ENCODE measurements at places on chromosomes 2 and 18.

DNA sequence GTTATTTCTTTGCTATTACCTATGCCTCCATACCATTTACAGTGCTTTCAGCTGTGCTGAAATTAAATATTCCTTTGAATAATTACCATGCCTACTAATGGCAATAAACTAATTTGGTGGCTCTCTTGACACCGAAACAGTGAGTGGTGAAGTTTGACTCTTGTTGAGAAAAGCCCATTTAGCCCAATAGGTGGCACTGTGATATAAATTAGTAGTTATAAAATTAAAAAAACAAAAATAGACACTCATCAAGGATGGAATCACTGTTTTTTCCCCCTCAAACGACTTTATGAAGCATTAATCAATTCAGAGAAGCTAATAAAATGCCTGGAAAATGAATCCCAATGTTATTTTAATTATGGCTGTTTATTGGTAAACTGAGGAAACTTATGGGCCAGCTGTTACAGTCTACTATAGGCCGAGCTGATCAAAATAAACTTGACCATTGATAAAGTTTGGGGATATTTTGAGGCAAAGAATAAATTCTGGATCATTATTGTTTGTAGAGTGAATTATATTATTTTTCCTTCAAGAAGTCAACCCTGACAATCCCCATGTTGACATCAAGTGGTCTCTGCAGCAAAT is 339.6 kb downstream of the TRIB2 start:
- DNase-seq, result no peak

DNA sequence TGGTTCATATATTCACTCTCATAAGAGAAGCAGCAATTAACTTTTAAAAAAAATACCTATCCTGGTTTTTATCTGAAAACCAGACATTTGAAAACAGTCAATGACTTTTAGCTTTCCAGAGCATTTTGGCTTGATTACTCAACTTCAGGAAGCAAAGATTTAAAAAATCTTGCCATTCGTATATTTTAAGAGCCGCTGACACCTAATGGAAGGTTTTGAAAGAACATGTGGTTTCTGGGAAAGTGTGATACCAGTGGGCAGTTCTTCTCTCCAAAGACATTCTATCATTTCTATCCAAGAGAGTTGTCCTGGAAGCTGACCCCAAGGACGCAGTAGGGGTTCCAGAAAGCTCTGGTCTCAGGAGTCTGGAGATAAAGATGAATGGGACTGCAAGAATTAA is 234.7 kb downstream of the TTC32 start:
- DNase-seq, result no peak

- no peak for DNase-seq
These were observed 17.4 kb upstream of the GAL3ST2 start for GRCh38 chr2:241759067-241759807.

GRCh38 chr2:14619441-14619840 is 13.1 kb upstream of the LRATD1 start:
- no peak for DNase-seq

- DNase-seq, result no peak
These were observed 166.9 kb downstream of the PRPF40A start for GRCh38 chr2:152550386-152550785.

- no peak for DNase-seq
These were observed 16.9 kb upstream of the RGPD4 start for GRCh38 chr2:107809835-107810234.

- no peak for DNase-seq
These were observed 15.2 kb upstream of the SCYGR1 start for GRCh38 chr2:227402959-227403358.

- DNase-seq, result no peak
These were observed 6.4 kb downstream of the STK17B start for GRCh38 chr2:196165016-196165415.

- DNase-seq, result no peak
These were observed 145.2 kb downstream of the ICOS start for GRCh38 chr2:204081487-204082425.

- DNase-seq, result no peak
These were observed 15.2 kb upstream of the TSPYL6 start for GRCh38 chr2:54271189-54271588.

DNA sequence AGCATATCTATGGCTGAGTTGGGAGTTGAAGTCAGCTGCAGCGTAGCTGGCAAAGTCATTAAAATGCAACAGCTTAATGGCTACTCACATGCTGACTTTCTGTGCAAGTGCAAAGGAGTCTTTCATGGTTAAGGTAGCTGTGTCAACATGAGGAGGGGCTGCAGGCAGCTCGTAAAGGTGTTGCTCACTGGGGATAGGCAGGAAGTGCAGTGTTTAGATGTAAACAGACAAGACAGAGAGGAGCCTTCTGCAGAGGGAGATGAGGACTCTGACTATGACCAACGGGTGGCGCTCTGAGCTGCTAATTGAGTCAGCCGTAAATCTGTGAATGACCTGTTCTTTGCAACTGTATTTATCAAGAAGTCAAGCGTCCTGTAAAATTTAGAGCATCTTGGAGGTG is 22.3 kb upstream of the CAVIN2 start:
- no peak for DNase-seq

GRCh38 chr18:80181642-80182461 is 65.5 kb downstream of the PARD6G start:
- DNase-seq, result no peak

- no peak for DNase-seq
These were observed 8.0 kb upstream of the SLC66A3 start for GRCh38 chr2:11147263-11147662.

- no peak for DNase-seq
These were observed 269.7 kb upstream of the ZNF521 start for GRCh38 chr18:25621682-25622081.

DNA sequence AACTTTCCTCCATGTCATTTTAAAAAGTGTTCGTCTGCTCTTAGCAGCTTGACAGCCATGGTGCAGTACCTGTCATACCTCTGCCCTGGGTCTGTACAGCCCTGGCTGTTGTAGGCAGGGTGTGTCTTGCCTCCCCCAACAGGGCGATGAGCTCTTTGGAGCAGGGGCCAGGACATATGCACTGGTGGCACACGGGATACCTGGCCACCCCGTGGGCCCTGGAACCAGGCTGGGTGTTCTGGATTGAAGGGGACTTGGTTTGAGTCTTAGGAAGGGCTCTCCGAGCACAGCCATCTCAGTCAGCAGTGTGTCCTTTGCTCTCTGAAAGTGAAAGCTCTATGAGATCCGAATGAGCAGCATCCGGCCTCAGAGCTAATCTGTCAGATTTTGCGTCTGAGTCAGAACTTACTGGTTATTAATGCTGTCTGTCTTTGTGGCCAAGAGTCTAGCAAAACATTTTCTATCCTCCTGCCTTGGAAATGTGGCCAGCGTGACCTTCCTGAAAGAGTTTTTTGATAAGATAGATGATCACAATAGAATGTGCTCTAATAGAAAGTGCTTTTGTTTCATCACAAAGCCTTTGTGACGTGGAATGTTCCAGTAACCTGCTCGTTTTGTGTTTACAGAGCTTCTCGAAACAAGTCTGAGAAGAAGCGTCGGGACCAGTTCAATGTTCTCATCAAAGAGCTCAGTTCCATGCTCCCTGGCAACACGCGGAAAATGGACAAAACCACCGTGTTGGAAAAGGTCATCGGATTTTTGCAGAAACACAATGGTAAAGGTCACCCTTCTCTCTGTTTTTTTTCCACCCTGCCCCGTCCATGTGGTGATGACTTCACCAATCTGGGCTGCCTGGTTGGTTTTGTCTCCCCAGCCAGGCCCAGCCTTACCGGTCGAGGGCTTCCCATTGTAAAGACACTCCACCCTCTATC is 77.3 kb upstream of the RPL31 start:
- no peak for DNase-seq

GRCh38 chr2:42930025-42930581 is 137.7 kb upstream of the HAAO start:
- peak; percentile 86 for DNase-seq

DNA sequence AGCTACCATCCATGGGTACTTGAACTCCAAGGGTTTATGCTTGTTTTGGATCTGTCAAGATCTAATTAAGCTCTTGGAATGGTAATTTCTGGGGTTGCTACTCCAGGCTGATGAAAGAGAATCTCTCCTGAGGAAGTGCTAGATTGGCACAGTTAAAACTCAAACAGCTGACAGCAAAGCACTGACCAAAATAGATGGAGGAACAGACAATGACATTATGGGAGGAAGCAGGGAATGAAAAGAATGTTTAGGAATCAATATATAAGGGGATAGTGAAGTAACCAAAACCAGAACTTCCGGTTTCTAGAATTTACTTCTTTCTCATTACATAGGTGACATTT is 6.3 kb downstream of the THUMPD2 start:
- no peak for DNase-seq

DNA sequence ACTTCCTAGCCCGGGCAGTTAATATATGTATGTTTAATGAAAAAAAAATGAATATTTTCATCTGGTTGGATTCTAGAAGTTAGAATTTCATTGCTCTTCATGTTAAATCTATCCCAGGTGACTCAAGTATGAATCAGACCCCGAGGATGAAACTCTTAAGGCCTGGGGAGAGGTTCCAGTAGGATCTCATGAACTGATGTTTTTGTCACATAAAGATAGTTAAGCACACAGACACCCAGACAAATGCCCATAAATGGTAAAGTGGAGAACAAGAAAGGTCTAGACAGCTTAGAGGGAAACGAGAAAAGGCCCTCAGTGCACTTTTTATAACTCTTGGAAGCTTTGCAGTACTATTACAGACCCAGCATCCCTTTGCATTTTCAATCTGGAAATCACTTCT is 114.1 kb downstream of the RIF1 start:
- no peak for DNase-seq

GRCh38 chr2:231672617-231673347 is 35.5 kb upstream of the PTMA start:
- DNase-seq, result no peak

DNA sequence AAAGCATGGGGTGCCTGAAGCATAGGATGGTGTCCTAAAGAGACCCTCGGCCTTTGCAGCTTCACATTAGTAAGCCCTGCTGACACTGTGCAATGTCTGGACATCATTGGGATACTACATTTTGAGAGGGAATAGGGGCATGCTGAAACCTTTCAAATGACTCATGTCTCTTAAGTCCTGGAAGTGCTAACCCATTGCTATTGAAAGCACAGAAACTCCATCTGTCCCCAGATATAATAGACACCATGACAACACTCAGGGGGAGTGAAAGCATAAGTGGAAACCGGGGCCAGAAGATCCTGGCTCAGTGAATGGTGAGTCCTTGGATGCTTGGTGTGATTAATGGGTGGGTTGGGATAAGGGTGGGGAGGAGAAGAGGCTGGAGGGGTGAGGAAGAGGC is 595.5 kb upstream of the ID2 start:
- no peak for DNase-seq

DNA sequence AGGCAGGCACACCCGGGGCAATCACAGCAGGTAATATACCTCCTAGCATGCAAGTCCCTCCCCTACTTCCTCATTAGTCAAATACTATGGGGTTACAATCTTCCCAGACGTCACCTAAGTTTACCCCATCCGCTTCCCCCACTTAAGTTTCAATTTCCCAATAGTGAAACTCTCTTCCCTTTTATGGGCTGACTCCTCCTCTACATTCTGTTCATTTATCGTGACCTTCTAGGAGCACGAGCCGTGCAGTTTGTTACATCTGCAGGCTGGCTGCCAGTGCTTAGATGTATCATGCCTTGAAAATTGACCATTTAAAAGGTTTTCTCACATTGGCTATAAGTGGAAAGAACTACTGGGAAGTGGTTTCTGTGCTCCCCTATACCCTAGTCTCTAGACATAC is 1357.8 kb upstream of the CRIM1 start:
- DNase-seq, result no peak

DNA sequence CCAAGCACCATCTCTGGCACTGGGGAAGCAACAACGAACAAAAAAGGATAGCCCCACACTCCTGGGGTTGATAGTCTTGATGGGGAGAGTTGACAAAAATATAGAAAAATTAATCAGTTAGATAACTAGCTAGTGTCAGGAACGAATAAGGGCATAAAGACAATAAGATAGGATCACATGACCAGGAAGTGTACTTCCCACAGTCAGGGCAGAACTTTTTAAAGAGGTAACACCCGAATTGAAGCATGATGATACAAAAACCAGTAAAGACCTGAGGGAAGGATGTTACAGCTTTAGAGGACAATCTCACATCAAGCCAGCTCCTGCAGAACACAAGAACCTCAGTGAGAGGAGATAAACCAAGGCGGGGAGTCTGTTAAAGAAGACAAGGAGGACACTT is 295.4 kb upstream of the CRIM1 start:
- no peak for DNase-seq

- DNase-seq, result no peak
These were observed 232.7 kb downstream of the MBD2 start for GRCh38 chr18:53991805-53992204.

- no peak for DNase-seq
These were observed 641.7 kb downstream of the NR4A2 start for GRCh38 chr2:155690785-155691184.

- DNase-seq, result peak; percentile 60
These were observed at the start of gene LRATD1 for GRCh38 chr2:14632133-14632936. TSS of gene LRATD1 (plus strand) at chr2:14632717. CDS start at chr2:14633980, 1,263 bp downstream.

DNA sequence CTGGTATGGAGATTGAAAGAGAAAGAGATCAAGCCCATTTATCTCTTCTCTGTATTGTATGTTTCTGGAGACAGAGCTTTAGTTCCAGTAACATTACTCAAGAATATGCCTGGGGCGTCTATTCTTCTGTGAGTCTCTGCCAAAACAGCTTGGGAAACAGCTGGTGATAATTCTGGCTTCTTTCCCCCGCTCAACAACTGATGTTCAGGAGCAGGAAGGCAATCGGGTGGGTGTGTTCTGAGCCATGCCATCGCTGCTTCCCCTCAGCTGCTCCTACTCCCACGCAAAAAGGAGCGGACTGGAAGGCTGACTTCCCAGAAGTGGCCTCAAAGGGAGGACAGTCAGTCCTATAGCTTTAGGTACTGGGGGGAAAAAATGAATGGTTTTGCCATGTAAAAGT is 695.1 kb downstream of the PLCL1 start:
- DNase-seq, result peak; percentile 86

DNA sequence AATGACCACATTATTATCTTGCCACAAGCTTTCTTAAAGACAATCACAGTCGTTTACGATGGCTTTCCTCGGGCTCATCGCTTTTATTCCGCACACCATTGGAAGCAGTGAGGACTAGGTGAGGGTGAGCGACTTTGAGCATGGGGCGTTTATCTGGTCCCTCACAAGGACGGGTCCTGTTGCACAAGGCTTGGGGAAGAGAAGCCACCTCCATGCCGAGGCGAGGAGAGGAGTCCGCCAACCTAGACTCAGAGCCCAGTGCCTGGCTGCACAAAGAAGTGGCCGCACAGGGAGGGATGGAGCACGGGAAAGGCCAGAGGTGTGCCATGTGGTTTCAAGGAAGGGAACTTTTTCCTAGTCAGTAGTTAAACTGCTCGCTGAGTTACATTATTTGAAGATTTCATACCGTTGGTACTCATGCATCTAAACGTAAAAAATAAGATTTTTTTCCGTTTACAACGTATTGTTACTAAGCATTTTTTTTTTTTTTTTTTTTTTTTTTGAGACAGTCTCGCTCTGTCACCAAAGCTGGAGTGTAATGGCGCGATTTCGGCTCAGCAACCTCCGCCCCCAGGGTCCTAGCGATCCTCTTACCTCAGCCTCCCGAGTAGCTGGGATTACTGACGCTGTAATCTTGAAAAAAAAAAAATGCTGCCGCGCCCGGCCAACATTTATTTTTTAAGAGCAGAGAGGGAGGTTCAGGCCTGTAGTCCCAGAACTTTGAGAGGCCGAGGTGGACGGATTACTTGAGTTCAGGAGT is 849 bp upstream of the CYP27C1 start:
- DNase-seq, result no peak

Measured in skeletal muscle cell (primary cell).